ENCODE measurements at places on chromosomes 2 and 18. TPM values are rescaled to one million over a fixed set of nuclear protein-coding genes. Genes with fewer than 3 reads are reported as not detected.

The NT5DC4 gene
- 0.41 TPM for total RNA-seq

The RAX gene
- 0.09 TPM for total RNA-seq

The RAD51AP2 gene
- 0.81 TPM for total RNA-seq

The NBEAL1 gene
- total RNA-seq: 12.5 TPM

The SCN9A gene
- total RNA-seq: 0.15 TPM

The ADGRF3 gene
- 0.36 TPM for total RNA-seq

The CCDC85A gene
- 3.6 TPM for total RNA-seq

The SNRNP27 gene
- total RNA-seq: 60.1 TPM

The TACR1 gene
- total RNA-seq: 2.3 TPM

The BCL11A gene
- 32.1 TPM for total RNA-seq

The TEX44 gene
- not detected for total RNA-seq

The FEV gene
- total RNA-seq: 0.08 TPM

The DLGAP1 gene
- 0.81 TPM for total RNA-seq

The TCF7L1 gene
- 3.2 TPM for total RNA-seq

The TMEM37 gene
- 10.5 TPM for total RNA-seq

The IL1A gene
- 2.6 TPM for total RNA-seq

The FNDC4 gene
- total RNA-seq: 6.3 TPM

The PRSS56 gene
- total RNA-seq: 1.3 TPM

The CXCR1 gene
- total RNA-seq: not detected

The VIT gene
- total RNA-seq: not detected

The LRRTM1 gene
- 0.15 TPM for total RNA-seq

The ITGB6 gene
- total RNA-seq: 4.0 TPM

The INO80B gene
- total RNA-seq: 28.8 TPM

The SEMA4F gene
- total RNA-seq: 0.99 TPM

The SLC38A11 gene
- not detected for total RNA-seq

The SPR gene
- total RNA-seq: 1.0 TPM

The G6PC2 gene
- not detected for total RNA-seq

The UGT1A10 gene
- total RNA-seq: not detected

The SH3RF3 gene
- total RNA-seq: 0.73 TPM

The GPR39 gene
- not detected for total RNA-seq

The ZNF385B gene
- 0.46 TPM for total RNA-seq

The C1GALT1C1L gene
- total RNA-seq: 0.66 TPM

The TBR1 gene
- total RNA-seq: 0.13 TPM
